ENCODE measurements at places on chromosomes 11 and 22.

- DNase-seq = peak; percentile 73
Observed at GRCh38 chr11:64246871-64247728, at the start of gene PPP1R14B. PPP1R14B (minus strand) TSS chr11:64246943; CDS start chr11:64246673, 270 bp downstream.

DNA sequence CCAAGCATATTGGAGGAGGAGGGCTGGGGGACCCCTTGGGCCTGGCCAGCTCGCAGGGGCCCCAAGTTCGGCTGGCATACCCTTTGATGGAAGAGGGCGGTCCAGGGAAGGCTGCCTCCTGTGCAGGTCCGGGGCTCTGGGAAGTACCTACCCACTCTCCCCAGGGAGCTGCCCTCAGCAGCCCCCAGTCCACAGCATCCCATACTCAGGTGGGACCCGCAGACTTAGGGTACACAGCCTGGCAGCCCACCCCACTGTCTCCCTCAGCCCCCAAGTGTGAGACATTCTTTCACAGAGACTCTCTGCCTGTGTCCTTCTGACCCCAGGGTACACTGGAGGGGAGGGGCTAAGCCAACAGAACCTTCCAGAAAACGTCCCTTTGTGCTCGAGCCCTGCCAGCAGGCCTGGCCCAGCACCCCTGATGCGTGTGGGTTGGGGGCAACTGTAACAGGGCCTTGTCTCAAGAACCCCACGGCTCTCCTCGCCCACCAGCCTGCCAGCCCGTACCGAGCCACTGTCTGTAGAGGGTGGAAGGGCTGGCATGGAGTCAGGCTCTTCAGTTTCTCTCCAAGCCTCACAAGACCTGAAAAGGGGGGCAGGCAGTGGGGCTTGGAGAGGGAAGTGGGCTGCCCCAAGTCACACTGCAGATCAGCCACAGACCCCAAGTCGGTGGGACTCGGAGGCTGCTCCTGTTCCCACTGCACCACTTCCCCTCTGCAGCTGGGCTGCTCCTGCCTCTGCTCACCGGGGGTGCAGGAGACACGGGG lies 7.0 kb upstream of the TNFRSF13C start:
- no peak for DNase-seq

DNA sequence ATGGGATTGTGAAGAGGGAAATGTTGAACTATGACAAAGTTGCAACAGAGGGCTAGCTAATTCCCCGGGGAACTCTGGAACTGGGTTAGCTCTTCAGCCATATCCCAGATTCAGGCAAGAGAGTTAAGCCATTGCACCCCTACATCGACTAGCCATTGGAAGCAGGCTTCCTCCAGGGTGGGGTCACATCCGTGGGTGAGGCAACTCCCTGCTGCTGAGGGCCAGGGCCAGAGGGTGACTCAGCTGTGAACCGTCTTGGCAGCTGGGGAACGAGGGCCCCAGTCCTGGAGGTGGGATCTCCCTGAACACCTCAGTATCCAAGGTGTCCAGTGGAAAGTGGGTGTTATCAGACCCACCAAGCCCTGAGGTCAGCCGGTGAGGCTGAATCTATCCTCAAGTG lies 41.1 kb downstream of the RPS6KA4 start:
- DNase-seq = no peak

- DNase-seq = no peak
Observed at GRCh38 chr11:82631722-82632630, 101.7 kb downstream of the FAM181B start.

- no peak for DNase-seq
Observed at GRCh38 chr22:42664976-42665831, 16.0 kb upstream of the CYB5R3 start.

GRCh38 chr11:112229746-112230433 lies 3.7 kb downstream of the PTS start:
- DNase-seq = no peak

DNA sequence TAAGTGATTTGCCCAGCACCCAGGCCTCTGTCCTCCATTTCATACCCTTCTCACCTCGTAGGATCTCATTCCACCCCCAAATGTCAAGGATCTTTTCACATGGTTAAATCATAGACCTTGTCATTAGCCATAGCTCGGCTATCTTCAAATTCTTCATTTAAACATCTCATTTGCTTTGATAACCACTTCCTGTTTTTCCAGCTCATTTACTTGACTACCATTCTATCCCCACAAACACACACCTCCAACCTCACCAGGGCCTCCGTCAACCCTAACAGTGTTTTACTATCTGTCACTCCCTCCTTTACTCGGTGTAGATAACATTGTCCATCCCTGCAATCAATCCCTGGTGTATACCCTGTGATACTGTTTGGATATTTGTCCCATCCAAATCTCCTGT lies 36.8 kb upstream of the LARGE1 start:
- no peak for DNase-seq

GRCh38 chr11:131637469-131638175 lies 267.2 kb downstream of the NTM start:
- no peak for DNase-seq

- no peak for DNase-seq
Observed at GRCh38 chr11:56625946-56626345, 11.3 kb upstream of the OR5M1 start.

DNA sequence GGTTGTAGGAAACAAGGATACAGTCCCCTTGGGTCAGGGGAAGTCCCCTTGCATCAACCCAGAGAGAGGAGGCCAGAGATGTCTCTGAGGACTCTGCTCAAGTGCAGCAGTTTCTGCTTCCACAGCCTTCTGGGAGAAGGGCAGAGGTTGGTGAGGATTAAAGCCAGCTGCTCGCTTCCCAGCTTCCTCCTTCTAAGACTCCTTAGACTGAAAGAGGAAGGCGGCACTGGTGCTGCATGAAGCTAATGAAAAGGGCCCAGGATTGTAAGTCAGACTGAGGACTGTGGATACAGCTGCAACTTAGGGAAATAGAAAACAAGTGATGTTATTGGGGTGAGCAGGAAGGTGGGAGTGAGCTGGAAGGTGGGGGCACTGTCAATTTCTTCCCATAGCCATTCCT lies at the start of gene OR52K1:
TSS of gene OR52K1 (plus strand) at position 202 of the 400 bp plus-strand sequence. CDS start 6,255 bp downstream, outside the sequence.
- DNase-seq = no peak

GRCh38 chr11:133206313-133207005 lies 325.8 kb downstream of the OPCML start:
- no peak for DNase-seq

DNA sequence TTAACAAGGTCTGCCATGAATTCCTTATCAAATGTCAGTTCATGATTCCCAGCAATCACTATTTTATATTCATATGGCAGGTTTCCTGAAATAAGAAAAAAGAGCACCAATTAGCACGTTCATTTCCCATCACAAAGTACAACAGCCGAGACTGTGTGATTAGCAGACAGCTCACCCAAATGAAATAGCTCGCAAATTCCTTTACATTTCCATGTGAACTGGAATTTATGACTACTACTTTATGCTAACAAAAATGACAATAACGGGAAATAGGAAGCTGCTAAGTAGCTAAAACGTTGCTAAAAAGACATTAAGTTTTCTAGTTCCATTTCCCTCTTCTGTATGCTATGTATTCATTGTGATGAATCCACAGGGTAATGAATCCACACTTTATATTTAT lies 90.7 kb downstream of the MPPED2 start:
- DNase-seq = no peak

DNA sequence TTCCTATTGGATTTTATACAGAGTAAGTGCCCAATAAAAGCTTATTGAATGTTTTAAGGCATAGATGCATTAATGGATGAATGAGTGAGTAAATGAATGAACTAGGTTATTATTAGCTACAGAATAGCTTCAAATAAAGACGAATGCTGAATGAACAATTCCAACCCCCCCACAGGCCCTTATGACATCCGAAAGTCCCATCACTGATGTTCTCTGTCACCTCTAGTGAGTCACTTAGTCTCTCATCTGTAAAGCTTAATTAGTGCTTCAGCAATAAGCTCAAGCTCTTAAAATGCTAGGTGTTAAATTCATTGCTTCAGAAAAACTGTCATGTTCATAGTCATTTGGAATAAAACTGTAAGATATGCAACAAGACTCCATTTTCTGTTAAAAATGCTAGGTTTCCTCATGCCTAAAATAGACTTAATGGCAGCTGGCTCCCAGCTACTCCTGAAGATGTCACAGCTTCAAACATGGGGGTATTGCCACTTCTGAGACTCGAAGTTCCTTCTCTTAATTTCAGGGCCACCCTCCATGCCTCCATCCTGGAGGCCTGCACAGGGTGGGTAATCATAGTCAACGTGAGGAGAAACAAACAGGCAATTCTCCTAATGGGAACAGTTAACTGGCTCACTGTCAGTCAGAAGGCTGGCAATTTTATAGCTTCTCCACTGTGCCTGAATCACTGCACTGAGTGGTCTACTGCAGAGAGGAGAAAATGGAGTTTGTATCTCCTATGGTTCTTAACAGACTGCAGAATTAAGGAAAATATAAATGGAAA lies 355.0 kb upstream of the CTSC start:
- no peak for DNase-seq

GRCh38 chr11:13222285-13222684 lies 55.3 kb upstream of the BMAL1 start:
- DNase-seq = no peak

DNA sequence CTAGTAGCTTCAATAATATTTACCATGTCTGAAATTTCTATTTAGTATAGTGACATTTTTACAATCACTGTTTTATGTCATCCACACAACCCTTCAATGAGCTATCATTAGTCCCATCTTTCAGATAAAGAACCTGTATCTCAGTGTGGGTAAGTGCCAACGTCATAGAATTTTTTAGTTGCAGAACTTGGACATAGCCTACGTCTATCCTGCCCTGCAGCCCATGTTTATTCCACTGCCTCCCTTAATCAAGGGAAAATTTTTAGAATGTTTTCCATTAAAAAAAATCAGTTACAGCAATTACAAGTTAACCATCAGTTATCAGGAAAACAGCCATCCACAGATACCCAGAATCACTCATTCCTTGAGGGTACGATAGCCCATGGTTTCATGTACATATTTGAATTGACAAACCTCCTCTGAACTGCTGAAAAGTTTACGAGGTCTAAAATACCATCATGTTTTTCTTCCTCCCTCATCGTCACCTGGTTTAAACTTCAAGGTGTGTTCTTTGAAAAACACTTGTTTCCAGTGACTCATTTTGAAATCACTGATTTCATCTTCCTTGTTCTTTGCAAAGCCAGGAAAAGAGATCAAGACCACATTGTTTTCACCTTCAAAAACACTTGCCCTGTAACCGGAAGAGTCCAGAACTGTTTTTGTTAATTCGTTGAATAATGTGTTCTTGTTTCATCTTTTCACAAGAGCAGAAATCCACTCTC lies 100.9 kb downstream of the FAM76B start:
- DNase-seq = no peak

- no peak for DNase-seq
Observed at GRCh38 chr22:33687464-33687863, 232.8 kb downstream of the LARGE1 start.

- DNase-seq = peak; percentile 76
Observed at GRCh38 chr11:118929501-118930093, 3.9 kb upstream of the BCL9L start.

GRCh38 chr22:31750365-31751284 lies 693 bp upstream of the PRR14L start:
- no peak for DNase-seq

GRCh38 chr22:17875631-17876030 lies 101.4 kb upstream of the BID start:
- no peak for DNase-seq

DNA sequence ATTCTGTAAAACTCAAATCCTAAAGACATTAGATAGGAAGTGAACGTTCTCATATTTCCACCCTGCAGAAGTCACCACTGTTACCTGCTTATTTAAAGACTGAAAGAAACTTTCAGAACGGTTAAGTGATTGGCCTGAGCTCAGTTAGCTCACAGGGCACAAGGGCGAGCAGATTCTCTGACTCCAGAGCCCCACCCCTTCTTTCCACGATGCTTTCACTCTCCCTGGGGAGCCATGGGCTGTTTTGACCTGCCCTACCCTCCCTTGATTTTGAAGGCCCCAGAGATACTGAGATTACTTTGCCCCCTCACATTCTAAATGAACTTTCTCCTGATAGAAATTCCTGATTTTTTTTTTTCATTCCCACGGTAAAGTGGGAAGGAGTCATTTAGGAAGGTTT lies 33.9 kb downstream of the ARHGAP1 start:
- DNase-seq = no peak

DNA sequence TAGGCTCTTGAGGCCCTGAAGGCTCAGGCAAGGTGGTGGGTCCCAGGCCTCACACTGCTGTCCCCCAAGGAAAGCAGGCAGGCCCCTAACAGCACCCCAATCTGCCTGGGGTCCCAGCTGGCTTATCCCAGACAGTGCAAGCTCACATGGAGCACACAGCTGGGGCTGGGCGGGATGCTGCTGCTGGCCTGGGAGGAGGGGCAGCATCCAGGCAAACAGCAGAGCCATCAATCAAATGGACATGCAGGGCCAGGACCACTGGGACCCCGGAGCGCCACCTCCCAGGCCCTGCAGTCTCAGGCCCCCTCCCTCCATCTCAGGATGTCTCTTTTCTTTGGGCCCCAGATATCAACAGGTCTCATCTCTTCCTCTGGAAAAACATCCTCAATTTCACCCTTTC lies 140.3 kb downstream of the BRD1 start:
- no peak for DNase-seq

DNA sequence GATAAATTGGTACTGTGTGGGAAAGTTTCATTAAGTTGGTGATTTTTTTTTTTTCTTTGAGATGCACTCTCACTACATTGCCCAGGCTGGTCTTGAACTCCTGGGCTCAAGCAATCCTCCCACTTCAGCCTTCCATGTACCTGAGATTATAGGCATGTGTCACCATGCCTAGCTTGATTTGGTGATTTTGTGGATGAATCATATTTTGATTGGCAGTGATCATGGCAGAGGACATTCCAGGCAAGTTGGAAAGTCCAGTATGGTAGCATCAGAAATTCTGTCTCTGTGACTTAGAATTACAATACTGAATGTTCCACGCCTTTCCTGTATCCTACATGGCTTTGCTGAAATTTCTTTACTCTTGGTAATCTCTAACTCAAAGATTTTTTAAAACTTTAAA lies 49.4 kb downstream of the HORMAD2 start:
- no peak for DNase-seq

GRCh38 chr11:131389582-131389981 lies 19.2 kb downstream of the NTM start:
- DNase-seq = no peak

DNA sequence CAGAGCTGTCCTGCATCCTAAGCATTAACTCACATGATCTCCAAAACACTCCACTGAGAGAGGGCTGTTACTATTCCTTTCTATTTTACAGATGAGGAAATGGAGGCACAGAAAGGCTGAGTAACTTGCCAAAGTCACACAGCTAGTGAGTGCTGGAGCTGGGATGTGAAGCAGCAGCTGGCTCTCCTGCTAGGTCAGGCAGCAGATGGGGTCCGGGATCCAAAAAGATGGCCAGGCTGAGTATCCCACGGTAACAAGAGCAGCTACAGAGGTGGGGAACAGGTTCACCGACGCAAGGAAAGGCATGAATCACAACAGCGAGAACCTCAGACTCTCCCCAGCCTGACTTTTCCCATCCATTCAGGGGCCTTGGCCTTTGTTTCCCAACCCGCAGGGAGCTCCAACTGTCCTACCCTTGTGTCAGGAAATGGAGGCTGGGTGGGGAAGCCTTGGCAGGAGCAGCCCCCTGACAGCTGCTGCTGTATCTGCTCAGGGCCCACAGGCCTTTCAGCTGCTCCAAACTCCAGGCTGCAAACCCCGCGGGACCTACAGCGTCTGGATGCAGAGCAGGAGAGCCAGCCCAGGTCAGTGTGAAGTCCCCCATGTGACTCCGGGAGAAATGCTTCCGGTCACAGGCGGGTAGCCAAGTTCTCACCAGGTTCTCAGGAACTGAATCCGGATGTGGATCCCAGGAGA lies 29.5 kb downstream of the DKK3 start:
- DNase-seq = no peak
